Urothelium cell line (cell line): ENCODE measurements at places on chromosomes 13 and 19.

DNA sequence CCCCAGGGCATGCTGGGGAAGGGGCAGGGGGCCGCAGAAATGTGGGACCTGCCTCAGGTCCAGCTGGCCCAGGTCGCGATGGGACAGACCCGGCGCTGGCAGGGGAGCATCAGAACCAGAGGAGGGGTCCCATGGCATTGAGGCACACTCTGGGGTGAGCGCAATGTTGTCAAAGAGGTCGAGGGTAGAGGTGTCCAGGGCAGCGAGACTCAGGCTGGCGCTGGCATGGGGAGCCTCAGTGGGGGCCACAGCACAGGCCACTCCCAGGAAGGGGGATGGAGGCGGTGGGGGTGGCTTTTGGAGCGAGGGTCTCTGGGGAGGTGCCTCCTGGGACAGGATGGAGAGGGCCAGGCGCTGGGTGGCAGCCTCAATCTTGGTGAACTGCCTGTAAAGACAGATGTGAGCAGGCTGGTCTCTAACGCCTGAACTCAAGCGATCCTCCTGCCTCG is 944 bp downstream of the C19orf85 start:
- DNase-seq: no peak

- DNase-seq: peak; percentile 56
These were observed 94.1 kb downstream of the HSPH1 start for GRCh38 chr13:31067416-31068118.

- DNase-seq: peak; percentile 73
These were observed 2.7 kb upstream of the PLIN3 start for GRCh38 chr19:4870025-4870700.

GRCh38 chr13:103945836-103946235 is 879.6 kb upstream of the SLC10A2 start:
- DNase-seq: no peak

DNA sequence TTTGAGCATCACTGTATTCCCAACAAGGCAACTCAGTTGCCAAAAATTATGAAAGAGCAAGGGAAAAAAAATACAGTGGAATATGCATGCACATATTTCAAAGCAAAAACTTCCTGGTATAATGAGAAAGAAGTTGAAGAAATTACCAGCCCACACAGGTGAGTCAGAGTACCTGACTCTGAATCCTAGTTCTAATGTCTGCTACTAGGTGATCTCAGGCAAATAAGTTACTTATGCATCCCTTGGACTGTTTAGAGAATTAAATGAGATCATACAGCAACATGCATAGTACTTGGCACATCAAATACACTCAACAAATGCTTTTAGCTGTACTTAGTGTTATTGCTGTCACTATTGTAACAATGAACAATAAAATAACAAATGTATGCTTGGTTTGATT is 144.9 kb downstream of the MIPEP start:
- DNase-seq: no peak

- DNase-seq: no peak
These were observed 14.3 kb downstream of the IER2 start for GRCh38 chr19:13164343-13165161.

DNA sequence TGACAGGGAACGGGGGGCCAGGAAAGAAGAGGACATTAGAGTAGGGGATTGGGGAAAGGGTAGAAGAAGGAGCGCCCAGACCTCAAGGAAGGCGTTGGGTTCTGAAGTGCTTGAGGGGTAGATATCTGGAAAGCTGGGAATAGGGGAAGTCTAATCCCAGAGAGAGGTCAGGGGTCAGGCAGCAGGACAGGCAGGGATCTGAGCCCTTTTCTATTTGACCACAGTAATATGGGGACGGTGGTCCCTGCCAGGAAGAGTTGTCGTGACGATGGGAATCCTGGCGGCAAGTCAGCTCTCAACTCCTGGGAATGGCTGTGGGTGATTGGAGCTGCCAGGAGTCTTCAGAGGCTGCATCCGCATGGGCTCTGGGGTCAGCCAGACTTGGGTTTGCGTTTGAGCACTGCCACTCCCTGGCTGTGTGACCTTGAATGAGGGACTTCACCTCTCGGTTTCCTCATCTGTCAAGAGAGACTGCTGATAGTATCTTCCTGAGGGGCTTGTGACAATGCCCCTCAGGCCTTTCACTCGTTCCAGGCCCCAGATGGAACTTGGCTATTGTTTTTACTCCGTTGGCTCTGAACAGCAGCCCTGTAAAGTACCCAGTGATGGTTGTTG is 1.3 kb downstream of the AP2A1 start:
- no peak for DNase-seq

DNA sequence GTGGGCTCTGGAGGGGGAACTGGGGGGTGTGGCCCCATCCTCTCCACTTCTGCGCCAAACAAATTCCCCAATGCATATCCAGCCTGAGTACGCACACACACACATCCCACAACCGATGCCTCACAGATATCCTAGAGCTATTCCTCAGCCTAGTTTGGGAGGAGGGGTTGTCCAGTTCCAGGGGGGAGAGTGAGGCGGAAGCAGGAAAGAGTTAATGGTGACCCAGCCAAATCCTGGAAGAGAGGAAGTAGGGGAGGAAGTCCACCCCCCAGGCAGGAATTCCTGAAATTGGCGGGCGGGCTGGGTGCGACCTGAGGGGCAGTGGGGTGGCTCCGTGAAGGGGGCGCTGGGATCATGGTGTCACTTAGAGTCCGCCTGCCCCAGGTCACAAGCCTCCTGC is 897 bp downstream of the GPR4 start:
- DNase-seq: no peak

GRCh38 chr13:80716610-80717081 is 375.7 kb upstream of the SPRY2 start:
- no peak for DNase-seq

DNA sequence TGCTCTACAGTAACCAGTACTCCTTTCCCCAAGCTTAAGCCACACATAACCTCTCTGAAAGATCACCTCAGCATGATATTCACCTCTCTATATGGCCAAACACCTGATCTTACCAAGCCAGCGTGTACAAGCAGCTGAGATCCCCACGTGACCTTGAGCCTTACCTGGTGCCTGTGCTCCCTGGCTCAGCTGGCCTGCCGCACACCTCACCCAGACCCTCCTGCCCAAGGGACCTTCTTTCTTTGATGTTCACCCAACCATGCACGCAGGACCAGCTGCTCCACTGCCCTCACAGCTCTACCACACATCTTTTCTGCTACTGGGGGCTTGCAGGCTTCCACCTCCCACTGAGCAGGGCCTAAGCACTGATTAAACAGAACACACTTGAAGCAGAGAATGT is 9.0 kb downstream of the DHRS12 start:
- no peak for DNase-seq

DNA sequence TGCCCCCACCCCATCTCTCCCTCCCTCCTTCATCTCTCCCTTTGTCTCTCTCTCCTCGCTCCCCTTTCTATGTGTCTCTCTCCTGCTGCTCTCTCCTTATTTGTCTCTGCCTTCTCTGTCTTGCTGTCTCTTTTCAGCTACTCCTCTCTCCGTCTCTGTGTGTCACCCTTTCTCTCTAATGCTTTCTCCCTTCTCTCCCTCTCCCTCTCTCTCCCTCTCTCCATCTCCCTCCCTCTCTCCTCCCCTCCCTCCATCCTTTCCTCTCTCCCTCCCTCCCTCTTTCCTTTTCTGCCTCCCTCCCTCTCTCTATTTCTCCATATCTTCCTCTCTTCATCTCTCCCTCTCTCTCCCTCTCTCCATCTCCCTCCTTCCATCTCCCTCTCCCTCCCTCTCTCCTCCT is 682 bp downstream of the ATP4A start:
- DNase-seq: no peak

- DNase-seq: no peak
These were observed 52.5 kb downstream of the STK24 start for GRCh38 chr13:98524391-98524790.

DNA sequence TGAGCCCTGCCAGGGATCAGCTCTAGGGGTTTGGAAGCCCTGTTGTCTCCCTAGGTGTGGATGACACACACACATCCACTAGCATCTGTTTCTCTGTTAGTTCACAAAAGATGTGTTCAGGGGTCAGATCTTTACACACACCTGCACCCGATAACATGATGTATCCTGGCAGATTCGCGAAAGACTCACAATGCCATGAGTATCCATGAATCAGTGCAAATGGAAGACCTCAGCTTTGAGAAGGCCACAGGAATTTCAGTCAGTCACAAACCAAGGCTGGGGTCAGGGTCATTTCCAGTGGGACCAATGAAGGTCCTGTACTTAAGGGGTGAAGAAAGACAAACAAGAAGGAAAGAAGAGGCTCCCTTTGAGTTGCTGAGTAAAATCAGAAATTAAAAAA is 898.2 kb downstream of the UQCRFS1 start:
- DNase-seq: no peak

GRCh38 chr19:50838239-50838638 is 4.9 kb upstream of the KLK15 start:
- DNase-seq: peak; percentile 59

- DNase-seq: peak; percentile 62
These were observed 28.1 kb downstream of the GPX4 start for GRCh38 chr19:1131718-1132551.

DNA sequence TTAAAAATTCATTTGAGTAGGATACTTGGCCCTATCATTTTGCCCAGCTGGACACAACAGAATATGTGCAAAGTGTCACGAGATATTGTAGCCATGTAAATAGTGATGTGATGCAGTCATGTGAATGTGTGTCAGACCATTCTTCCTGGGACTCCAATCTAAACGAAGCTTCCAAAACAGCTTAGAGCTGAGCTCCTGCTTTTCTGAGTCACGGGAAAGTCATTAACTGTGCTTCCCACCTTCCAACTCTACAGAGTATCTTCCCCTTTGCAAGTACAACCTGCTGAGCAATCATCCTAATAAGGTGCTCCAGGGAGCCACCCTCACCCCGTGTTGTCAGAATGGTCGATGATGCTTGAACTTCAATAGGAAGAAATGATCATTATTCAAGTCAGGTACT is 294.7 kb downstream of the MYO16 start:
- DNase-seq: no peak

DNA sequence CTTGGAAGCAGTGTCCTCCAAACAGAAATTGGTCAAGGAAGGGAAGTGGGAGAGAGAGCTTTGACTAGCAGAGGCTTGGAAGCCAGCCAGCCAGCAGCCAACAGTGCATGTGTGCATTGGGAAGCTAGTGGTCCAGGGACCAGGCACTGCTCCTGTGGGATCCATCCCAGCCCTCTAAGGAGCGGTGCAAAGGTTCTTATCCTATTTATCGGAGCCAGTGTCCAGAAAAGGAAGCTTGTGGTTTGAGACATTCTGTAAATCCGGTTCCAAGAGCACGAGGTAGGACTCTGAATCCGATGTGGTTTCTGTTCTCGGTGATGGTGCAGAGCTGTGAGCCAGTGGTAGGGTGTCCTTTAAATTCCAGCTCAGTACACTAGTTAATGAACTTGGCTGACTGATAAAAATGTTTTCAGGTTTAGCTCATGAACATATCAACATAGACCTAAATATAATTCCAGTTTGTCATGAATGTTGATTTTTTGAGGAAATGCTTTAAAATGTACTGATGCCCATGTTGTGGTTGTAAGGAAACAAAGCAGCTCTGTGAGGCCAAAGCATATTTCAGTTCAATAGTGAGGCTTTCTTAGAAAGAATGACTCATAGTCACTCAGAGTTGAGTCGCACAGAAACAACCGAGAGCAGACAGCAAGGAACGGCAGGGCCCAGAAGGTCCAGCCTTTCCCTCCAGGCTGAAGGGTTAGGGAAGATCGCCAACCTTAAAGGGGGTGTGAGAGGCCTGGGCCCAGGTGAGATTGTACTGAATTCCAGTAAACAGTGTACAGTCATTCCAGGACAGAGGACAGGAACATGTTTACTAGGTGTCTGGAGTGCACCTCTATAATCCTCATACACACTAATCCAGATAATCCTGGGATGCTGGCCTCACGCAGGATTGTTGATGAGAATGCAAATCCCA is 21.5 kb upstream of the GARRE1 start:
- peak; percentile 84 for DNase-seq

DNA sequence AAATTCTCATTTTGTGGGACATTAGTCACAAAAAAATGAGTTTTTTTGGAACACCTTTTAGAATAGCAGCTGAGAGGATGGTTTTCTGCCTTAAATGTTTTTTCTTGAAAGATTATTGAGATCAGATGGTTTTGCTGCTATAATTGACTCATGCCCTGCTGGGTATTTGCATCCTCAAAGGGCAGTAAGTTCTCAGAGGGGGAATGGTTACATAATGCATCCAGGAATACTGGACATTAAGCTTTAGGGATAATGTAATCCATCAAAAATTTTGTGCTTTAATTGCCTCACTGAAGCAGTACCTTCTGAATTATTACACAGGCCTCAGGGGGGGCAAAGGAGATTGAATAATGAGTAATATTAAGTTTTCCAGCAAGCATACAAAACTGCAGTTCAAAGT is 866.3 kb upstream of the SPRY2 start:
- no peak for DNase-seq

DNA sequence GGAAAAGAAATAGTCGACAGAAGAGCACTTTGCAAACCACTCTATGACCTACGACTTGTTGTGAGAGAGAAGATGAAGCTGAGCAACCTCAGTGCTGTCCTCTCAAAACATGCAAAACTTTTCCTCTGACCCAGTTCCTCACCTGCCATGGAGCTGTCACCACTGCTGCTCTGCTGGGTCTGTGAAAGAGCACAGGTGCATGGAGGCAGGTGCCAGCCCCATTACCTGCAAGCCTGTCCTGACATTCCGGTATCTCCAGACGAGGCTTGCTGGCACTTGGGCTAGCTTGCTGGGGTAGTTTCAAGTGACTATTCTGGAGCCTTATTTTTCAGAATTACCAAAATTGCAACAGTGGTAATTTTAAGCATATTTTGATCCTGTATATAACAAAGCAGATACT is 49.5 kb upstream of the RFXAP start:
- no peak for DNase-seq

- peak; percentile 78 for DNase-seq
These were observed 17.9 kb upstream of the ZNF175 start for GRCh38 chr19:51552996-51553725.

DNA sequence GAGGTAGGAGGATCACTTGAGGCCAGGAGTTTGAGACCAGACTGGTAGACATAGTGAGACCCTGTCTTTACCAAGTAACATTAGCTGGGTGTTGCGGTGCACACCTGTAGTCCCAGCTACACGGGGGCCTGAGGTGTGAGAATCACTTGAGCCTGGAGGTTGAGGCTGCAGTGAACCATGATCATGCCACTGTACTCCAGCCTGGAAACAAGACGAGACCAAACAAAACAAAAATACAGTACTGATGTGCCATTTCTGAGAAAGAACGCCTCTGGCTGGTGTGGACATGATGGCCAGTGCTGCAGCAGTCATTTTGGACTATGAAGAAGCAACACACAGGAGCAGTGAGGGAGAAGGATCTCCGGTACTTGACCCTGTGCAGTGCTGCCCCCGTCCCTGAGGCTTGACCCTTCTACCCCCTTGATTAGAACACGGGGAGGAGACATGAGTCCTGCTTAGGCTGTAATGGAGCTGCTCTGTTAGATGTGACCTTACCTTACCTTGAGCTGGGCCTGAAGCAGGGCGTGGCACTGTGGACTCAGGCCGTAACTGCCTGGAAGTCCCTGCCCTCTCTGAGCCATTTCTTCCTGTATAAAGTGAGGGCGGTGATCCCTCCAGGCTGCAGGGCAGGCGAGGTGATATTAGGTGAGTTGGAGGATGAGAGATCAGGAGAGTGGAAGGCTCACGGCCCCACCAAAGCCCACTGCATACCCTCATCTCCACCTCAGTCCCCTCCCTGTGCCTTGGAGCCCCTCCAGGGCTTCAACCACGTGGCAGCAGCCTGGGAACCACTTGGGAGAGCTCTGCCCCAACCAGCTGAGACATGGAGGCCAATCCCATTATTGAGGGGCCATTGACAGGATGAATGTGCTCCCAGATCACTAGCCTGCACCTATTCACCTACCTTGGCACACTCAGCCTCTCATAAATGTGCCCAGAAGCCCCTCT is 5.9 kb downstream of the RPL18A start:
- no peak for DNase-seq
